ENCODE measurements at places on chromosomes 13 and 19.

DNA sequence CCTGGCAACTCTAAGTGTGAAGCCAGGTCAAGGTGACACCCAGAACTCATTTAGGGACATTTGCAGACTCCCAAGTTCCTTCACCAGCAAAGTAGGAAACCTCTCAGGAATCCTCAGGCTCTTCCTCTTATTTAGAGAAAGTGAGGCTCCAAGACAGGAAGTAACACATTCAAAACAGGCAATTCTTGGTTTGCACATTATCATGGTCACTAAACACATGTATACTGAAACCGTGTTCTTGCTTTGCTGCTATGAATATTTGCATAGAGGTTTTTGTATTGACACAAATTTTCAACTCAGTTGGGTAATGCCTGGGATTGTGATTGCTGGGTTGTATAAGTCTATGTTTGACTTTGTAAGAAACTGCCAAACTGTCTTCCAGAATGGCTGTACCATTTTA, 13.2 kb upstream of the URI1 start:
- DNase-seq, result no peak

- DNase-seq, result no peak
Measured at GRCh38 chr13:52652980-52653303, 306 bp downstream of the SUGT1 start.

- DNase-seq, result no peak
Measured at GRCh38 chr19:51505904-51506303, 4.3 kb upstream of the SIGLEC12 start.

DNA sequence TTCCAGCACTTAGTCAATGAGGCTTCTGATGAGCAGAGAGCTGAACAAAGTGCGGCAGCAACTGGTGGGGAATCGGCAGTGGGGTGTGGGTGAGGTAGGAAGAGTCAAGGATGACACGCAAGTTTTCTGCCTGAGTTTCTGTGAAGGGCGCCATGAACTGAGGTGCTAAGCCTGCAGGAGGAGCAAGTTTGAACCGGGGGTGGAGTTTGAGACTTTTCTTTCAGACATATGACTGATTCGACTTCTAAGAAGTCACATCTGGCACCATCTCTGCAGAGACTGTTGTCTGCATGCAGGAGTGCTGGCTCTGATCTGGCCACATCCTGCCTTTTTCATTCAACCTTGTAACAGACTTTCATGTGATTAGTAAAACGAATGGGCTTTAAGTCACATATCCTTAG, 14.8 kb upstream of the GPI start:
- DNase-seq, result peak; percentile 47

- no peak for DNase-seq
Measured at GRCh38 chr19:47102346-47103060, 11.1 kb downstream of the ZC3H4 start.

DNA sequence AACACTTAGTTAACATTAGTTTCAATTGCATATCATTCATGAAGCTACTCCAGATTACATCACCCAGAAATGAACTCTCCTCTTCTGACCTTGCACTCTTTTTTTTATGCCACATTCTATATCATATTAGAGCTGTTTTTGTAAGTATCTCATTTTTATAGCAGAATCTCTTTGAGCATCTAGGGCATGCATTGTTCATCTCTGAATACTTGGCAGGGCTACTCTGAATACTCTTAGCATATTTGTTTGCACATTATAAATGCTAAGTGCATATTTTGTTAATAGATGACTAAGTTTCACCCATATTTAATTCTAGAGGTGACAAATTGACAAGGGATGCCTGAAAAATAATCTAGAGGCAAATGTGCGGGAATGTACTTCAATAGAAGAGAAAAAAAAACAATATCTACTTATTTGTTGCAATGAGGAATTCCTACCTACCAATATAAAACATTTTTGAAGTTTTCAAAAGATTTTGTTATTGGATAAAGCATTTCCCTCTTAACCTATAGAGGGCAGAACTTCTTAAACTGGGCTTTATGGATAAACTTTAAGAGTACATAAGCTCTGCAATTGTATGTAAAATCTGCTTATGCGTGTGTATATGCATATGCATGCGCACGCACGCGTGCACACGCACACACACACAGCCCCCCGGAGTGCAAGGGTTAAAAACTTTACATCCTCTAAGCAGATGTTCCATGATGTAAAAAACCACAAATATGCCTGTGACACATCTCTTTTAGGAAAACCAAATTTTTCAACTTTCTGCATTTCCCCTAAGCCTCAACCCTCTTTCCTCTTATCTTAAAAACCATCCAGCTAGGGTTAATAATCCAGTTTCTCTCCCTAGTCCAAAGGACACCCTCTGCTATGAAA, 73.0 kb upstream of the OXGR1 start:
- DNase-seq, result no peak

DNA sequence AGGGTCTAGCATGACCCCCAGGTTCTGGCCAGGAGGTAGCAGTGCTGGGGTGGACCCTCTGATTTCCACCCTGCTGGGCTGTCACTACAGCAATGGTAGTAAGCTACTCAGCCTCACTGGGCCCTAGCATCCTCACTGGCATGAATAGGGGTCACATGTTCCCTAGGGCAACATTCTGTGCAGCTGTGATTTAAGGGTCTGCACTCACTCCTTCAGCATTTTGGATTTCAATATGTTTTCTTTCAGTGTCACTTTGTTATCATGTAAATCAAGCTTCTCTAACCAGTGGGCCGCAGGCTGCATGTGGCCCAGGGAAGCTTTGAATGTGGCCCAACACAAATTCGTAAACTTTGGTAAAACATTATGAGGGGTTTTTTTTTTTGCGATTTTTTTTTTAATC, 57.8 kb downstream of the SPATA13 start:
- no peak for DNase-seq

DNA sequence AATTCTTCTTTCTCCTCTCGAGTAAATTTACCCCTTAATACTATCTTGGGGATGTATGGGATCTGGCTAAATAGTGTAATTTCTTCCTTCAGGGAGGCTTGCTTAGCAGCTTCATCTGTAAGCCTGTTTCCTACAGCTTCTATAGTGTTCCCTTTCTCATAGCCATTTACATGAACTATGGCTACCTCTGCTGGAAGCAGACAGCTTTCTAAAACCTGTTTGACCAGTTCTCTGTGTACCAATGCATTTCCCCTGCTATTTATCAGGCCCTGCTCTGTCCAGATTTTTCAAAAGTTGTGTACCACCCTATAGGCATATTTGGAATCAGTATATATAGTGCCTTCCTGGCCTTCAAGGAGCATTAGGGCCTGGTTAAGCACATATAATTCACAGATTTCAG, 113.6 kb upstream of the PCDH9 start:
- DNase-seq, result no peak

GRCh38 chr13:110454227-110454859, 107.2 kb downstream of the RAB20 start:
- no peak for DNase-seq

DNA sequence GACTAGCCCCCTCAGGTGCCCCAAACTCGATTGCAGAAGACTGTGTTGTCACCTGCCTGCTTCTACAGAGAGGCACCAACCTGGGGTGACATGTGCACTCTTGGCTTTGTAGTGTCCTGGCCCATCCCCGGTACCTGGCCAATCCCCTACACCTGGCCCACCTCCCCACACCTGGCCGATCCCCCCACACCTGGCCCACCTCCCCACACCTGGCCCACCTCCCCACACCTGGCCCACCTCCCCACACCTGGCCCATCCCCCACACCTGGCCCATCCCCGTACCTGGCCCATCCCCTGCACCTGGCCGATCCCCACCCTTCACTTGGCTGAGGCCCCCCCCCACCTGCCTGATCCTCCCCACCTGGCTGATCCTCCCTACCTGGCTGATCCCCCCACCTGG, 25.4 kb downstream of the ATP11A start:
- no peak for DNase-seq

- DNase-seq, result no peak
Measured at GRCh38 chr13:76808927-76809326, 77.3 kb downstream of the KCTD12 start.

DNA sequence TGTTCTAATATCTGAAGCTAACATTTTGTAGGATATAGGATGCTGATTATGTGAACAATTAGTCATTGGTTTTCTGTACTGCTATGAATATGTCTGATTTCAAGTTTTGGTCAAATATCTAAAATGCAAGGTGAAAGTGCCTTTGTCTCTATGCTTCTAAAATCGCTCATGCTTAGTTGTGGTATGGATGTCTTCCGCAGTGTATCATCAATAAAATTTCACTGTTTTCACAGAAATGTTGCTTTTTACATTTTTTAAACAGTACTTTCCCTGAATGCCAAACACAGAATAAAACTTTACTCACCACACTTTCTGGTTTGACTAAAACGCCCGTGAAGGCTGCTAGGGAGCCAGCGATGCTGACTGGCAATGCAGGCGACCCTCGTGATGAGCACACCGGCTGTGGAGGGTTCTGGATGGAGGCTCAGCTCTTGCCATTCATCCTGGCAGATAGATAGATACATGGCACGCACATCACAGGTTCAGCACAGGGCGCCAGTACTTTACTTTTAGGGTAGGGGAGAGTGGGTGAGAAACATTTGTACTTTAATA, 40.1 kb downstream of the SLC7A9 start:
- DNase-seq, result no peak

- DNase-seq, result no peak
Measured at GRCh38 chr19:32627714-32628270, 46.8 kb downstream of the PDCD5 start.

GRCh38 chr19:41694196-41694595, 6.1 kb upstream of the CEACAM7 start:
- no peak for DNase-seq

GRCh38 chr13:76029706-76030105, 393.6 kb downstream of the LMO7 start:
- DNase-seq, result no peak

DNA sequence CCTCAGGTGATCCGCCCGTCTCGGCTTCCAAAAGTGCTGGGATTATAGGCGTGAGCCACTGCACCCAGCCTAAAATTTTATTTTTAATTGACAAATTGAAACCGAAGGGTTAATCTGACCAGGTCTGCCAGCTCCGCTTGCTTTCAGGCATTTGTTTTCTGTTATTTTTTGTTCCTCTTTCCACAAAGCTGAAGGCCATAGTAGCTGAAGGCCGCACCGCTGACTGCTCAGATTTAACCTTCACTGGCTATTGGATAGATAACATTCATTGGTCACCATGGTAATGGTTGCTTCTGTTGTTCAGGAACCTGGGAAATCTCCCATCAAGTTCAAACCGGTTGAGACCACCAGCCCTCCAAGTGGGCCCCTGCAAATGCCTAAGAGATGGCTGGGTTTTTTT, 124.5 kb upstream of the USP29 start:
- no peak for DNase-seq

DNA sequence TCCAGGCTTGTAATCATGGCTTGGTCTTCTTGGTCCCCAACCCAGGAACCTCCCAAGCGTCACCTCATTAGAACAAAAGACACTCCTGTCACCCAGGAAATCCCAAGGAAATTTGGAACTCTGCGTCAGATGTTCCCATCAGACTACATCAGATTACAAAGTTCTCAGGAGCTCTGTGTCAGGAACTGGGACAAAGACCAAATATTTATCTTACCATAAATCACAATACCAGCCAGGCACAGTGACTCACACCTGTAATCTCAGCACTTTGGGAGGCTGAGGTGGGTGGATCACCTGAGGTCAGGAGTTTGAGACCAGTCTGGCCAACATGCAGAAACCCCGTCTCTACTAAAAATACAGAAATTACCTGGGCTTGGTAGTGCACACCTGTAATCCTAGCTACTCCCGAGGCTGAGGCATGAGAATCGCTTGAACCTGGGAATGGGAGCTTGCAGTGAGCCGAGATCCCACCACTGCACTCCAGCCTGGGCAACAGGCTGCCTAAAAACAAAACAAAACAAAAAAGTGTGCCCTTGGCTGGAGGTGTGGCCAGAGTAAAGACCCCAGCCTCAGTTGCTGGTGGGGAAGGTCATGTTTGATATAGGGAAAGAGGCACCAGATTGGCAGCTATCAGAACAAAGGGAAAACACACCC, 16.7 kb upstream of the CCDC124 start:
- no peak for DNase-seq

DNA sequence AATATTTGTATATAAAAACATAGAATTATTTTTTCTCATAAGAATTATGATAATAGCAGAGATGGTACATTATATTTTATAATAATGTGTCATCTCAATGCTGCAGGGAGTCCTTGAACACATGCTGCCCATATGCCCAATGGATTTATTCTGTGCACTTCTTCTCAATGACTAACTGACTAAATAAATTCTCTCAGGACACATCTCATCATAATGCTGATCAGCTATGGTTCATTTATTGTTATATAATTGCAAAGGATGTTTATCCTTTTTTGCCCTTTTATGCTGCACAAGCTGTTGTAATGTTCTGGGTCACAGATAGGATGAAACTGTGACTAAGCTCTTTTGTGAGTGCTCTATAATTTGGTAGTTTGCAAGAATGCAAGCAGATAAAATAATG, 1273.3 kb upstream of the ATXN8OS start:
- DNase-seq, result no peak

GRCh38 chr13:76992548-76993001, 694 bp downstream of the CLN5 start:
- no peak for DNase-seq

DNA sequence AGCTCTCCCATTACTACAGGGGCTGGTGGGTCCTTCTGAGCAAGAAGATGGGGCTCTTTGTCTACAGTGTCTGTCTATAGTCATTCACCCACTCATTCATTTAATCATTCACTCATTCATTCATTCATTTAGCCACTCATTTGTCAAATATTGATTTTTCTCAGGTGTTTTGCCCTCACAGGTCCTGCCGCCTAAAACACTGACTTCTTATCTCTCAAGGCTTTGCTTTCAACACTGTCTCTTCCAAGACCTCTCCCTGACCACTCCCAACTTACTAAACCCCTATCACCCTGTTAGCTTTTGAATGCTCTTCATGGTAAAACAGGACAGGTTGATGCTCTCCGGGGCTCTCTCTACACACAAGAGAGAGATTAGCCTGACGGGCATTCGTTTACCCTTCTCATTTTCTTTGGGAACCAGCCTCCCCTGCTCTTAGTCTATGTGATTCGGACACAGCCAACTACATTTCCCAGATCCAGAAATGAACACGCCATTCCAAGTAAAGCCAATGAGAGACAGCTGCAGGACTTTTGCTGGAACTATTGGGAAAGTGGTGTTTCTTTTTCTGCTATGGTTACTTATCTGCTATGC, 22.7 kb downstream of the FAM187B start:
- no peak for DNase-seq

- no peak for DNase-seq
Measured at GRCh38 chr13:73025217-73026012, 33.4 kb upstream of the KLF5 start.

- DNase-seq, result no peak
Measured at GRCh38 chr19:48678201-48678600, 5.4 kb upstream of the NTN5 start.

DNA sequence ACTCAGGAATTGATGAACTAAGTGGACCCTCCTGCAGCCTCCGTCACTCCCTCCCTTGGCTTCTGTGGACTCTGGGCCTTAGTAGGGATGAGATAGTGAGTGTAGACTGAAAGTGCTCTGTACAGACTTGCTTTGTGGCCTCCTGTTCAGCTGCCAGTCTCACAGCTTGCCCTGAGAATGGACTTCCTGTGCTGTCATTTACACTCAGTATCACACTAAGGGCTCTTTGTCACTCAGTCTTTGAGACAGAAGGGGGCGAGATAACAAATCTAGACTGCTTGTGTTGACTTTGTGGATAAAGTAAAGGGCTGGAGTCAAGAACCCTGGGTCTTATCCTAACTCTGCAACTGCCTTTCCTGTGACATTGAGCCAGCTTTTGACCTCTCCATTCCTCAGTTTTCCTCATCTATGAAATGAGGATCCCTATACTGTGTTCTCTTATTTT, 21.0 kb upstream of the SPRY2 start:
- no peak for DNase-seq

- DNase-seq, result no peak
Measured at GRCh38 chr13:45132369-45133064, 12.2 kb downstream of the GTF2F2 start.
